ENCODE measurements at places on chromosomes 2 and 18. TPM values are rescaled to one million over a fixed set of nuclear protein-coding genes. Genes with fewer than 3 reads are reported as not detected.
A peak's percentile ranks its signal among the peaks of the same experiment; 100 is the strongest.

The CRYGD gene
- not detected for total RNA-seq

The LONRF2 gene
- not detected for total RNA-seq

DNA sequence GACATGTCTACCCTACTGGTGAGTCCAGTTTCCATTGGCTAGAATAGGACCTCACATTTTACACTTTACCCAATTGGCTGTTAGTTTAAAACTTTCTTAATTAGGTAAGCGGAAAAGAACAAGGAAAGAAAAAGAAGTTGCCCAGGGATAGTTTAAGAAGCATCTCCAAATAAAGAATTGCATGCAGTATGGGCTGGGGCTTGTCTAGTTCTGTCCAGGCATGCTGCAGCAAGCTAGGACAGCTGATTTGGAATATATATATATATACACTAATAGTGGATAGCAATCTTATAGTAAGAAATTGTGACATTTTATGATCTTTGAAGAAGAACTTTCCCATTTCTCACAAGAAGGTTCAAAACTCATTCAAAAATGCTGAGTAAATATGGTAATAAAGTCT is 90.0 kb upstream of the ERBB4 start:
- DNase-seq = no peak

DNA sequence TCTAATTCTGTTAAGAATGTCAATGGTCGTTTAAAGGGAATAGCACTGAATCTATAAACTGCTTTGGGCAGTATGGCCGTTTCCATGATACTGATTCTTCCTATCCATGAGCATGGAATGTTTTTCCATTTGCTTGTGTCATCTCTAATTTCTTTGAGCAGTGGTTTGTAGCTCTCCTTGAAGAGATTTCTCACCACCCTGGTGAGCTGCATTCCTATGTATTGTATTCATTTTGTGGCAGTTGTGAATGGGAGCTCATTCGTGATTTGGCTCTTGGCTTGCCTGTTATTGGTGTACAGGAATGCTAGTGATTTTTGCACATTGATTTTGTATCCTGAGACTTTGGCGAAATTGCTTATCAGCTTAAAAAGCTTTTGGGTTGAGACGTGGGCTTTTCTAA is 38.3 kb upstream of the WDR75 start:
- peak; percentile 85 for DNase-seq

Data from HFFc6 (cell line).